CD4-positive, alpha-beta T cell treated with Interleukin-4 for 1 hour (primary cell): ENCODE measurements at places on chromosomes 2 and 18.

- DNase-seq, result no peak
Observed at GRCh38 chr2:28633204-28633603, 118.4 kb upstream of the PPP1CB start.

- DNase-seq, result no peak
Observed at GRCh38 chr2:196435189-196435588, 204.3 kb upstream of the CCDC150 start.

DNA sequence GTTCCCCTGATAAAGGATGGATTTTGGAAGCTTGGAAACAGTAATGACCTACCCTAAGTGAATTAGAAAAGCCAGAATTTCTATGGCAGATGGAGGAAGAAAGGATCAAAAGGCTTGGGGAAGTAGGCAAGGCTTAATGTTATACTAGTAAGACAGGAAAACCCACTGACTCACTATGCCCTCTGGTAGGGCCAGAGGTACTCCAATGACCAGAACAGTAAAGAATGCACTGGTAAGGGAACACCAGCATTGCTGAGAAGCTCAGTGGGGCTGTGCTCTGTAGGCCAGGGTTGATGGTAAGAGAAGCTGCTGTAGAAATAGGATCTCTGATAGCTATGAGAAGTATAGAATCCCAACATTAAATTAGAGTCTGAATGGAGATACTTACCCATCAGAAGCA, 126.4 kb downstream of the GFPT1 start:
- no peak for DNase-seq

DNA sequence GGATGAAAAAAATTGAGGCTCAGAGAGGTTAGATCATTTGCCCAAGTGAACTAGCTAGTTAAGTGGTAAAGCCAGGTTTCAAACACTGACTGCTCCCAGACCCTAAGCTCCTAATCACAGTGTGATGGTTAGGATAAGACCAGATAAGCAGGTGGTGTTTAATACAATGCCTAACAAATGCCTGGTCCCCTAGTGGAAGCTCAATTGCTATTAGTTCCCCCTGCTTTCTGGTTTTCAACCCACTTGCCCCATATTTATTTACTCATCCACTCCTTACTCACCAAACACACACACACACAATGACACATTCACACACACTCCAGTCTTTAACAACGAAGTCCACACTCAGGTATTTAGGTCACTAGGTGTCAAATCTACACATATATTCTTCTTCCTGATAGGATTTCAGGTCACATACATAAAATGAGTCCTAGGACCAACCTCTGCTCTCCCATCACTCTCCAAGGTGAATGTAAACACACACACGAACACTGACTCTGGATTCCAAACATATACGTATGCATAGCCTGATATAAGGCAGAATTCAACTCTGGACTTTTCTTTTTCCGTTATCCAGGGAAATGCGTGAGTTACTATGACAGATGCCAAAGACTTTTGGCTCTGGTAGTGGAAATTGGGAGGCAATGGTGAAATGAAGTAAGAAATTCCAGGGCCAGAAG, 73.6 kb upstream of the TSPYL6 start:
- DNase-seq, result no peak

DNA sequence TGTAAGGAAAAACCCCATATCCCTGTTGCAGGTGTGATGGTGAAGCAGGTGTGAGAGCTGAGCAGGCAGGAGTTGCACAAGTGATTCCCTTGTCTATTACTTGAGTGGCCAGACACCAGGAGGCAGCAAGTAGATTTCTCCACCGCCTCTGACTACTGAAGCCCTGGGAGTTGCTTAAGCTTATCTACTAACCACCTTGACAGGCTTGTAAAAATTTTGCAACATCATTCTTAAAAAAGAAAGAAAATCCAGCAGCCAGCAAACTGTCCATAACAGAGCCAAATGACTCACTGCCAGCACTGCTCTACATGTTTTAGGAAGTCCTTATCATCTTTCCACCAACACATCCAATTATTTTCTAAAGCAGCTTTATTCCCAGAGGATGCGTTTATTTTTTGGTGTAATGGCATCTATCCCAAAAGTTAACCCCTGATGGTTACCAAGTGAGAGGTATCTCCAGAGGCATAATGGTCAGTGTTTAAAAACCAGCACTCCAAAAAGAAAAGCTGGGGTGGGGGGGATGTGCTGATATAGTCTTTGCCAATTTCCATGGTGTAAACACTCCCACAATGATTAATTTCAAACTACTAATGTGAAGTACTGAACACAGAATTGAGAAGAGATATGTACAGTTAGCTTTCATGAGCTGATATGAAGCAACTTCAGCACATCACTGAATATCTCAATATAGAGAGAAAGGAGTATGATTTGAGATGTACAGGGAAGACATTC, 16.3 kb upstream of the GPR39 start:
- DNase-seq, result no peak

GRCh38 chr18:11859903-11860407, 8.7 kb downstream of the CHMP1B start:
- peak; percentile 29 for DNase-seq
